ENCODE measurements at places on chromosomes 5 and 9.

- DNase-seq: no peak
These were observed 7.0 kb upstream of the SYNPO start for GRCh38 chr5:150633429-150633828.

GRCh38 chr9:114450833-114451706, 54.2 kb downstream of the WHRN start:
- no peak for DNase-seq

DNA sequence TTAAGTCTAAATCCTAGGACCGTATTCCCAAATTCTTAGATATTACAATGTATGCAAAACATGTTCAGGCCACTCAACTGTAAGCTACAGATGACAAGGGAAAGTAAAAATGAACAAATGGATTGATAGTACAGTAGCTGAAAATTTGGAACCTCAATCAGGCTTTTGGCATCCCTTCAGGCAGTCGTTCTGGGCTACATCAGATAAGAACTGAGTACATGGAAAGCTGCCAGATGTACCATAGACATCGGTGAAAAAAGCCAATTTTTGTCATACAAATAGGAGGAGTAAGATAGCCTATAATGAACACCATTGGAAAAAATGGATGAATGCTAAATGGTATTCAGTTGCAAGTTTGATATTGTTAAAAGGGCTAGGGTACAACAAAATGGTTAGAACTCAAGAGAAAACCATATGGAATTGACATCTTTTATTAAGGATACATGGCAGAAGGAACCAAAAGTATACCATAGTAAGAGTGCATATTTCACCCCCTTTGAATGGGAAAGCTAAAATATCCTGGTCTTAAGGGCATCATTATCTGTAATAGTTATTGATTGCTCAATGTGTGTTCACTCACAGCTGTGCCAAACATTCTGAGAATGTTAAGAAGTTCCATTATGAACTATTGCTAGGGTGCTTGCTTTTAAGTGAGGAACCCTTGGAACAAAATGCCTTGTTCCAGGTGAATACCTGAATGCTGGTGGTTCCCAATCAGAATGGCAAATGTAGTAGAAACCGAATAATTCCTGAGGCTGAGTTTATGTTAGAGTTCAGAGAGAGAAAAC, 86.4 kb downstream of the NR3C1 start:
- no peak for DNase-seq

- no peak for DNase-seq
These were observed 3.2 kb upstream of the PRR7 start for GRCh38 chr5:177443144-177443983.

- peak; percentile 60 for DNase-seq
These were observed 126.0 kb downstream of the TMEM174 start for GRCh38 chr5:73298772-73299630.

- DNase-seq: no peak
These were observed 361.4 kb upstream of the RPS23 start for GRCh38 chr5:82639393-82640144.

DNA sequence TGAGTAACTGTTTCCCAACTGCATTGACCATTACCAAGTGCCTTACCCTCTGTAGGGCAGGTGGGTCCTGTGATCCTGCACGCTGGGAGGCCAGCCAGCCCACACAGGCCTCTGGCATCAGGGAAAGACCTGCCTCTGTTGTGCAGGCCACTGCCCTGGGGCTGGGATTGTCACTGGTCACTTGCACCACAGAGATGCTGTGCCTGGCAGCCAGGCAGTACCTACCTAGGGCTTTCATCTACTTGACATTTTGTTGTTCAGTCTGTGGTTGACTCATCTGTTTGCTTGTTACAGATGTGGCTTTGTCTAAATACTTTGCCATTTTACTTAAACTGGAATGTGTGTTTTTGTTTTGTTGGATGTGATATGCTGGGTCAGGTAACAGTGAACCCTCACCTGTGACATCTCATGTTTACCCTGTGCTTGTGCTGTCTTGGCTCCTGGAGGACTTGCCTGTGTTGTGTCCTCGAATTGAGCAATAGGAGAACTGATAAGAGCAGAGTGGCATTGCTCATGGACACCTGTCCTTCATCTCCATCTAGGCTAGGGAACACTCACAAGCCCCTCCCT, 32.8 kb downstream of the SECISBP2 start:
- DNase-seq: no peak

GRCh38 chr9:110426052-110426709, 88.5 kb upstream of the TXNDC8 start:
- DNase-seq: peak; percentile 32

GRCh38 chr5:174242573-174242972, 197.1 kb downstream of the NSG2 start:
- DNase-seq: no peak

DNA sequence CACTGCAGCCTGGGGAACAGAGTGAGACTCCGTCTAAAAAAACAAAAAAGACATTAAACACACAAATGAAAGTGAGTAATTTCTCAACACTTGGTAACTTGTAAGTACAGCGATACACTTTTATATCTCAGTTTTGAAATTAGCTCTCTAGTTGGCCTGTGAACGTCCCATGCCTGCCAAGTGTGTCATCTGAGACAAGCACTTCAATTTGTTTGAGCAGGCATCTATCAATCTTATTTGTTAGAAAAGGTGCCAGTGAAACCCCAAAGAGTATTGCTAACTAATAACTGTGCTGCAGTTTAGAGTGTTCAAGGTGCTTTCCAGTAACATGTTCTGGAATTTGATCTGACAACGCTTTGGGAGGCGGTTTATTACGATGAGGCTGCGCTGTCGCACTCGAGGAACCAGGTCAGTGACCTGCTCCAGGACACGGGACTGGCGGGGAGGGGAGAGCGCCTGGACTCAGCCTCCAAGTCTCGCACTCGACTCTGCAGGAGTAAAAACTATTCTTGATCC, 1.1 kb upstream of the SPIN1 start:
- no peak for DNase-seq

GRCh38 chr5:93088592-93089389, 492.2 kb downstream of the NR2F1-AS1 start:
- DNase-seq: no peak

GRCh38 chr5:71892641-71893365, 173.7 kb downstream of the CARTPT start:
- DNase-seq: no peak

GRCh38 chr9:6897898-6898302, 140.1 kb downstream of the KDM4C start:
- no peak for DNase-seq

DNA sequence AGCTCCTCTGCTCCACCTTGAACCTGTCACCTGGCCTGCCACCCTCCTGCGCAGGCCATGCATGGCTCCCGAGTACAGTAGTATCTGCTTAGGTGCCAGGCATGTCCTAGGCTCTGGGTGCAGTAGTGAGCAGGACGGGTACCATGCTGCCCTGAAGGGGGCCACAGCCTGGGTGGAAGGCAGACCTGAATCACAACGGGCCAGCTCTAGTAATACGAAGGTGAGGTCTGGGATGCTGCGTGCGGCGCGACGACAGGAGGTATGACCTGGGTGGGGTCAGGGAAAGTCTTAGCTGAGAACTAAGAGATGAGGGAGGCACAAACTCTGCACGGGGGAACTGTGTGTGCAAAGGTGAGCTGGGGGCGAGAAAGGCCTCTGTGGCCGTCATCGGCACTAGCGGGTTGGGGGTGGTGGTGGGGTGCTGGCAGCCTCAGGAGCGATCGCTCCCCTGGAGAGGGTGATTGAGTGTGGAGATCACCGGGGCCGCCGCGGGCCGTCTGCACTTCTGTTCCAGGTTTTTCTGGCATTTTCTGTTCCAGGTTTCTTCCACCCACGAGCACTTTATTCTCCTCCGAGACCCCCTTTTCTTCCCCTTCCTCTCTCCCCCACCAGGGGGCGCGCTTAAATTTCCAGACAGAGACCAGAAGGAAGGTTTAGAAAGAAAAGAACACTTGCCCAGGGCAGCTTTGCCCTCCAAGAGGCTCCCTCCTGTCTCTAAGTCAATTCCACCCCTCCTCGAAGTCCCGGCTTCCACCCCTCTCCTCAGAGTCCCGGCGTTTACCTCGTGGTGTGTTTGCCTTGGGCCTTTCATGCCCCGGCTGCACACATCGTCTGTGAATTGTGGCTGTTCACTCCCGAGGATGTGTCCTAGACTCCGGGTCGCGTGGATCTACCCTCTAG, 15.1 kb downstream of the PDLIM4 start:
- DNase-seq: peak; percentile 68

GRCh38 chr5:140734354-140734753, 34.1 kb downstream of the ZMAT2 start:
- peak; percentile 28 for DNase-seq

- peak; percentile 21 for DNase-seq
These were observed 521.9 kb downstream of the BNC2 start for GRCh38 chr9:16348531-16348930.

DNA sequence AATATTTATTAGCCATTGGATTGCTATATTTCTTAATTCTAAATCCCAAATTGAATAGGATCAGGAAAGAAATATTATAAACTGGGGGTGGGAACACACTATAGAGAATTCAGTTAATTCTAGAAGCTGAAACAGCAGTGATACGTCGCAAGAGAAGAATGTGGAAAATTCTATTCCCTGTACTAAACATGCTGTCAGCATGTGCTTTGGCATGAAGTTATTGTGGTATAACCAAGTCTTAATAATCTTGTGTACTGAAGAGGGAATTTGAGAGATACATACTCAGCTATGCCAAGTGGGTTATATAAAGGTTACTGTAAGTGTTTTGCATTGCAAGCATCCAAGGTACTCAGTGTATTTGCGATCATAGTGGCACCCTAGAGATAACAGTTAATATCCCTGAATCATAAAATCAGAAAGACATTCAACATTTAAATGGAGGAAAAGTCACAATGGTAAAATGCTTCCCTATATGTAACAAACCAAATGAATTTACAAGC, 1492.9 kb upstream of the C9orf72 start:
- DNase-seq: no peak

- DNase-seq: no peak
These were observed 161.9 kb downstream of the TAF11L14 start for GRCh38 chr5:17796142-17796541.

GRCh38 chr5:150734579-150735384, 24.0 kb downstream of the DCTN4 start:
- DNase-seq: no peak
